ENCODE measurements at places on chromosomes 1 and 21.

- DNase-seq: no peak
Observed at GRCh38 chr1:225409051-225409450, 18.8 kb downstream of the LBR start.

- DNase-seq: no peak
Observed at GRCh38 chr1:192527111-192527795, 48.3 kb upstream of the RGS1 start.

DNA sequence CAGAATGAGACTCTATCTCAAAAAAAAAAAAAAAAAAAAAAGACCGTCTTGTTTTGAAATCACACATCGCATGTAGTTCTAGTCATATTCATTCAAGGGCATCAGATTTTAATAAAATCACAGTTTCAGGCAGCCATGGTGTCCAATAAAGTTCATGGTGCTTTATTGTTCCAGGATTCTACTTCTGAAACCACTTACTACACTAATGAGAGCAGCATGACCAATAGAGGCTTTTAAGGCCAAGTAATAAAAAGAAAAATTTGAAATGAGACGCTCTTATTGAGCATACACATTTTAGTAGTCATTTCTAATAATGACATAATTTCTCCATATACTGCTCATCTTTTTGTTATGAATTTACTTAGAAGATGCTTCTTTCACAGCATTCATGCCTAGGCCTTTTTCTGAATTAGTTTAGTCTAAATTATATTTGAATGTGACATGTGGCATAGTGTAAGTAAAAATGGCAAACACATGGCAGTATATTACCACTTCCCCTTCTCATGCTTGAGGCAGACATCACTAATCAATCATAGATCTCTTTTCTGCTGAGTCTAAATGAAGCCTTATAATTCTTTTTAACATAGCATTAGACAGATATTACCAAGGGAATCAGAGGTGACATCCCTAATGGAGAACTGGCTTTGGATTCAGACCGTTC lies 18.5 kb downstream of the NTMT2 start:
- DNase-seq: no peak

DNA sequence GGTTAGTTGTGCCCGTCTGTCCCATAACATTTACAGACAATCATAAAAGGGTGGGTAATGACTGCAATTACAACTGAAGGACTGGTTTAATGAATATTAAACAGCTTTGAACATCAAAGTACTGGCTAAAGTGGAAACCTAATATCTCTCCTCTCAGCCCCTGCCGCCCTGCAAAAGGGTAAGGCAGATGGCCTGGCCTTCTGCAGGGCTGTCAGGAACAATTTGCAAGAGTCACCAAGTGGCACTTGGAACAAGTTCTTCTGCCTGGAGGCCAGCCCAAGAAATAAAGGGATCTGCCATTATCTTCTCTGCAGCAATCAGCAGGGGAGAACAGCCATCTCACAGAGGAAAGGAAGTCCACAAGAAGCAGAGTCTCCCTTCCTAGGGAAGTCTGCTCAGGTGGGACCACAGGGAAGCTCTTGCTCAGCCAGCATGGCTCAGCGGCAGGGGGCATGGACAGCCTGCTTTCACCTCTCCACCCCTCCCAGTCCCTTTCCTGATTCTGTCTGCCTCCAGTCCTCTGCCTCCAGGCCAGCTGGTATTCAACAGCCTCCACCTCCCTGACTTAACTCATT lies 96.1 kb downstream of the TRABD2B start:
- no peak for DNase-seq

GRCh38 chr1:58162952-58163550 lies 383.5 kb downstream of the OMA1 start:
- DNase-seq: peak; percentile 49

DNA sequence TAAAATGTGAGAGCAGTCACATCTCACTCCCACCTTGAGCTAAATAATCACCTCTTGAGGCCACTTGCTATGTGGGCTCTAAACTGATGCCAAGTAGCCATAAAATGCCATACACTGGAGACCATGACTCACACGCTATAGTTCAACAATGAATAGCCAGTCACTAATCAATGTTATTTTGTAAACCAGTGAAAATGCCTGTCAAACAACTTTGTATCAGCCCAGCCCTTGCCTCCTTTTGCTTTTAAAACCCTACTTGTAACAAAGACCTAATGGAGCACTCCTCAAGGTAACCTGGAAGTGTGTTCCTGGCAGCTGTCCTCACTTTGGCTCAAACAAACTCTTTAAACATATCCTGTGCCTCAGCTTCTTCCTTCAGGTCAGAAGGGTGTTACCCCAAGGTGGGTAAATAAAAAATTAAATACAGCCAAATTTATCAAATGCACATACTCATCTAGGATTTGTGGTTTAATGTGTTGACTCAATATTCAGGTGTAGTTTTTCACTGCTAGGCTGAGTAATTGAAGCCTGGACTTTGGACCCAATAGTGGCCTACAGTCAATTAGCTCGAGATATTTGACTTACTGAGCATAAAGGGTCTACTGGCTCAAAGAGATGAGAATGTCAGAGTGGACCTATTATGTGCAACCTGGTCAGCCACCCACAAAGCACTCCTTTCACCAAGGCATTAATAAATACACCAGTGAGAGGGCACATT lies 154.3 kb downstream of the COQ8A start:
- DNase-seq: no peak

DNA sequence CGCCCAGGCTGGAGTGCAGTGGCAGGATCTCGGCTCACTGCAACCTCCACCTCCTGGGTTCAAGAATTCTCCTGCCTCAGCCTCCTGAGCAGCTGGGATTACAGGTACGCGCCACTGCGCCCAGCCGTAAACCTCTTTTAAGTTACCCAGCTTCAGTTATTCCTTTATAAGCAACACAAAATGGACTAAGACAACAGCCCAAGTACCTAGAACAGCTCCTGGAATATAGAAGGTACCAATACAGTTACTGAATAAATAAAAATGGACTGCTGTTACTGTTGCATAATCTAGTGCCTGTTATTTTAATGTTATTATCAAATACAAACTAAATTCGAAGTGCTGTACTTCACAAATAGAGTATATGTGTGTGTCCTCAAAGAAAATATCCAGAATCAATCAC lies 17.1 kb downstream of the RNF115 start:
- no peak for DNase-seq

GRCh38 chr1:156848461-156849150 lies 10.3 kb downstream of the INSRR start:
- DNase-seq: no peak

GRCh38 chr1:204977318-204977717 lies 65.7 kb upstream of the CNTN2 start:
- no peak for DNase-seq

Data from fibroblast of villous mesenchyme (primary cell).